ENCODE measurements at places on chromosomes 1 and 21. TPM values are rescaled to one million over a fixed set of nuclear protein-coding genes. Genes with fewer than 3 reads are reported as not detected.
A peak's percentile ranks its signal among the peaks of the same experiment; 100 is the strongest.

Gene ADIPOR1
- 67.1 TPM for total RNA-seq

Gene CD247
- not detected for total RNA-seq

Gene FAM72B
- total RNA-seq = 1.1 TPM

GRCh38 chr1:63651161-63651701, 58.0 kb downstream of the PGM1 start:
- no peak for ATAC-seq

Gene FASLG
- total RNA-seq = not detected

DNA sequence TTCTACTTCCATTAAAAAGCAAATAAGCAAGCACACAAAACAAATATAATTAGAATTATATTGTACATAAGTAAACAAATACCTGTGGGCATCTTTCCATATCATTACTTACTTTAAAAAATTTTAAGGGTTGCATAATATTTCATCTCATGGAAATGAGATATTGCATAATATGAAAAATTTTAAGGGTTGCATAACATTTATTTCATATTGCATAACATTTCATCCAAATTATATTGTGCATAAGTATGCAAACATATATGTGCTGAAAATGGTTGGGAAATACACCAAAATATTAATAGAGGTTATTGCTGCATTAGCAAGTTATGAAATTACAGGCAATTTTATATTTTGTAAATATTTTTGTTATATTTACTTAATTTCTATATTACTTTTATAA, 213.7 kb downstream of the KCNH1 start:
- no peak for ATAC-seq

Gene CFHR4
- not detected for total RNA-seq

GRCh38 chr1:94746635-94747525, 73.3 kb upstream of the SLC44A3 start:
- ATAC-seq = peak; percentile 76

DNA sequence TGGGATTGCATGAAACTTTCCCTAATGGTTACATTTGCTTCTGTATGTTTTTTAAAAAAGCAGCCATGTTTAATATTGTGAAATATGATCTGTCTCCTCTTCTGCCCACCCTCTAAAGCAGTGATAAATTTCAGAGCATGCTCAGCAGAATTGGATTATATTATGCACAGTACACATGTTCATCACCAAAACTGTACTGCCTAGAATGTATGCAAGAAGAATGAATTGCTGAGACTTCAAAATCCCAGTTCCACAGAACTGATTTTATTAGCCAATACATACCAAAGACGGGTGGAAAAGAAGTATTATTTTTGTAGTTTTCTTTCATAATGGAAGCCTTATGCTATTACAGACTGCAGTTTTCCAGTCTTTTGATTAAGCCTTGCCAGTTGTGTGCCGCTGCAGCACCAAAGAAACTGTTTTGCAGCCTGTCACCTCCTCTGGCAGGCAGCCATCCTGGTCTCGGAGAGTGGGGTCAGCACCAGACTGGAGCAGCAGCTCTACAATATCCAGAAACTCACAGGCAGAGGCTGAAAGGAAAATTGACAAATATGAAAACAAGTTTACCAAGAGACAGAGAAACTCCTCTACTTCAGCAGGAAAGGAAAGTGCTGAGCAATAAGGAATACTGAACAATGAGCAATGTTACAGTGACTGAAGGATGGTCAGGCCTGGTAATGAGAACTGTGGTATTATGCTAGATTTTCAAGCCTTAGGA, 58.1 kb downstream of the LHX4 start:
- ATAC-seq = no peak

Gene ZNF648
- not detected for total RNA-seq

- no peak for ATAC-seq
These were observed 2.1 kb upstream of the EDN2 start for GRCh38 chr1:41486371-41487125.

DNA sequence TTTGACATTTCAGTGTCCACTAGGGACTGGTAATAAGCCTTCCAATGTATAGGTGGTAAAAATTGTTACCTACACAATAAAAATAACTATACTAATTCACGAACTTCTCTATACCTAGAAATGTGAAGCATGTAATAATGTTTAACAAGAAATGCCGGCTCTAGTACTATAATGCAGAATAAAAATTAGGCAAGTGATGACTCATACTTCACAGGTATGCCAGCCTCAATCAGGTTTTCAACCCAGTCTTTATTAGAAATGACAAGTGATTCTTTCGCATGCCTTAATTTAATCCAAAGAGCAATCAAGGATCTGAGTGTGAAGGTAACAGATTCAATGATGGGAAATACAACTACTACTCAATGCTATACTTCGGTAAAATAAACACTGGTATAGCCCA, 134.9 kb downstream of the RERE start:
- ATAC-seq = no peak

Gene GUCA2B
- total RNA-seq = not detected

Gene HLX
- total RNA-seq = 18.1 TPM

- no peak for ATAC-seq
These were observed 165.6 kb downstream of the SIPA1L2 start for GRCh38 chr1:232464325-232464724.

- no peak for ATAC-seq
These were observed 133.3 kb downstream of the ACBD6 start for GRCh38 chr1:180369061-180369460.

GRCh38 chr1:78136680-78137079, 90.9 kb downstream of the GIPC2 start:
- no peak for ATAC-seq

DNA sequence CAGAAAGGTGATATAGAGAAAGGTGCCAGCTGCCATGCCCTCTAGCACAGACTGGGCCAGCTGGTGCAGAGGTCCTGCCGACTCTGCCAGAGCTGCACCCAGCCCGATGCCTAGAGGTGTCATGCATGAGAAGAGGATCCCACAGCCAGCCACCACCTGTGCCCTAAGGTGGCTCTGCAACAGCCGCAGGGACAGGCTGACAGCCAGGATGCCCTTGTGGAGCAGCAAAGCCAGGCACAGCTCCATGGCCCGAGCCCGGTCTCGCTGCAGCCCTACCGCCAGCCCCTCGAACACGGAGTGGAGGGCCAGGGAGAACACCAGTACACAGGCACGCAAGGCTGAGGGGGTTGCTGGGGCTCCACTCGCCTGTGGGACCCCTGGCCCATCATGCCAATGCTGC, 1.8 kb upstream of the CRTC2 start:
- no peak for ATAC-seq

GRCh38 chr21:34187935-34188334, 114.6 kb downstream of the MRPS6 start:
- peak; percentile 66 for ATAC-seq

DNA sequence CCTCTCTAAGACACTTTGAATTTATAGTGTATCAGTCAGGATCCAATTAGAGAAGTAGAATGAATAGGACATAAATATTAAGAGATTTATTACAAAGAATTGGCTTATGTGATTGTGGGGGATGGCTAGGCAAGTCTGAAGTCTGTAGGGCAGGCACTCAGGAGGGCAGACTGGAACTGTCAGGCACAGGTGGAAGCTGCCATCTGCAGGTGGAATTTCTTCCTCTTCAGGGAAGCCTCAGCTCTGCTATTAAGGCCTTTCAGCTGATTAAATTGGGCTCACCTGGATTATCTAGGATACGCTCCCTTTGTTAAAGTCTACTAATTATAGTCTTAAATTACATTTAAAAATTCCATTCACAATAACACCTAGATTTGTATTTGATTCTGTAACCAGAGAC, 92.0 kb upstream of the HAO2 start:
- ATAC-seq = no peak

Gene FOXO6
- 1.9 TPM for total RNA-seq

DNA sequence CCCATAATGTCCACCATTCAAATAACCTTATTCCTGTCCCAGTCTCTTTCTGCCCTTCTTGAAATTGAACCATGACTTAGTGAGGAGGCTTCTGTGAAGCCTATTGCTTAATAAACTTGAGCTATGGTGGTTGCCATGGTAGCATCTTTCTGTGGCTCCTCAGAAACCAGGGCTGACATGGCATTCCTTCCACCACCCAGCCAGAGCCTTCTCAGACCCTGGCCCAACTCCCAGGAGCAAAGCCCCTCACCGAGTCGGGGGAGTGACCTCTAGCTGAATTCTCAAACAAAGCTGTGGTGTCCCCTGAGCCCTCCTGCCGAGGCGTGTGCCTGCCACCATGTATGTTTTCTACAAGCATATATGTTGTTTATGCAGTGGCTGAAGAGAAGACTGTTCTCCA, 259.1 kb downstream of the CACNA1E start:
- ATAC-seq = no peak
